ENCODE measurements at places on chromosomes 4 and X.
A peak's percentile ranks its signal among the peaks of the same experiment; 100 is the strongest.

GRCh38 chrX:155056877-155057792, 13.8 kb downstream of the CMC4 start:
- peak; percentile 54 for DNase-seq

- DNase-seq: no peak
These were observed 69.3 kb downstream of the MTMR1 start for GRCh38 chrX:150762258-150763165.

DNA sequence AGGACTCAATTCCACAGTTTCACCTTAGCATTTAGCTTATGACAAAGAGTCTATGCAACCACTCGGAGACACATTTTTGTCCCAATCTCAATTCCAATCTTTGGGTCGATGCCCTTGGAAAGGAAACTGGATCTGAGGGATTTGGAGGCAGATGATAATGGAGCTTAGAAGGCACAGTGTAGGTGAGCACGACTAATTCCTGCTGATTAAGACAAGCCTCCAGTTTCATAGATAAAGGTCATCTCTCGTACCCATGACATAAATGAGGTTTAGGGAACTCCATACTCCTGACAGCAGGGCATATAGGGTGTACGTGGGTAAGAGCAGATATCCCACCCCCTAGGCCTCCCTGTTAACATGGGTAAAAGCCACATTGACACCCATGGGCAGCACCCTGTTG, 24.4 kb upstream of the ZNF718 start:
- DNase-seq: no peak

- DNase-seq: no peak
These were observed 210.0 kb downstream of the ASMT start for GRCh38 chrX:1824855-1825254.

DNA sequence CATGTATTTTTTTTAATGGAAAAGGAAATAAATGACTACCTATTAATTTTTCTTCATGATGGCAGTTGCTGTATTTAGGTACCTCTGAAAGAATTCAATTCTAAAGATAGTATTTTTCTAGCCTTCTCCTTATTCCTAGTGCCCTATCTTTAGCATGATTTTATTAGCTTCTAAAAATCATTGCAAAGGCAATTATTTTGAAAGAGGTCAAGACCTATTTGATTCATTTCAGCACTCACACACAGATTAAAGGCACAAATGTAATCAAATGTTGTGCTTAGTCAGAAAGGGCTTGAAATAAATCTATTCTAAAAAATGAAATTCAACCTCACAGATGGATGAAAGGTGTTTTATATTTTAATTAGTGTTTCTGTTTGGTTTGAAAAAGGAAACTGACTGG, 74.8 kb upstream of the POF1B start:
- DNase-seq: no peak
